ENCODE measurements at places on chromosomes 1 and 21.
A peak's percentile ranks its signal among the peaks of the same experiment; 100 is the strongest.

DNA sequence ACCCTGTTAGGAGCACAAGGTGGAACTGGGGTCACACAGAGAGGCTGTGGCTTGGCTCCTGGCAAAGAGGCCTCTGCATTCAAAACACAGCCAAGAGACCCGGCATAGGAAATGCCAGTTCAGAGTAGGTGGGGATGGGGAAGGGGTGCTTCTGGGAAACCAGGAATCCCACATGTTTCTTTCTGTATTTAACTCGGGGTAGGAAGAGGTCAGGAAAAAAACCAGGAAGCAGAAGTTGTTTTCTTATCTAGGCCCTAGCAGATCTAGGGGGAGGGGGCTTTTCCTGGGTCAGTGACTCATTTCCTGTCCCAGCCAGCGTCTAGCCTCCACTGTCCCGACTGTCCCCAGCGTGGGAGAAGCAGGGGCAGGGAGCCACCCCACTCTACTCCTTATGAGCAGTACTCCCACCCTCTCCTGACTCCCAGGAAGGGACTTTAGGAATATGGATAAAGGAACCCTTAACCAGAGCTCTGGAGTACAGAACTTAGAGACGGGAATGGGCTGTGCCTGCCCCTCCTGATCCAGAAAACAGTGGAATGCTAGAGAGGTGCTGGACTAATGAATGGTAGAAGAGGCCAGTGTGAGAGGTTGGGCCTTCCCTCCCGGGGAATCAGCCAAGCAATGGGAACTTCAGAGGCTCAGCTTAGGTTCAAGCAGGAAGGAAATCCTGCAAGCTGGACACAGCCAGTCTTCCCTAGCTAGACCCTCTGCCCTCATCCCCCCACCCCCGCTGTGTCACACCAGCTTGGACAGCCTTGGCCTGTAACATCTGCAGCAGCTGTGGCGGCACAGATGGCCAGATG is 5.7 kb downstream of the FHL3 start:
- DNase-seq, result peak; percentile 69

GRCh38 chr1:109547463-109548320 is 723 bp upstream of the GNAI3 start:
- peak; percentile 11 for DNase-seq

DNA sequence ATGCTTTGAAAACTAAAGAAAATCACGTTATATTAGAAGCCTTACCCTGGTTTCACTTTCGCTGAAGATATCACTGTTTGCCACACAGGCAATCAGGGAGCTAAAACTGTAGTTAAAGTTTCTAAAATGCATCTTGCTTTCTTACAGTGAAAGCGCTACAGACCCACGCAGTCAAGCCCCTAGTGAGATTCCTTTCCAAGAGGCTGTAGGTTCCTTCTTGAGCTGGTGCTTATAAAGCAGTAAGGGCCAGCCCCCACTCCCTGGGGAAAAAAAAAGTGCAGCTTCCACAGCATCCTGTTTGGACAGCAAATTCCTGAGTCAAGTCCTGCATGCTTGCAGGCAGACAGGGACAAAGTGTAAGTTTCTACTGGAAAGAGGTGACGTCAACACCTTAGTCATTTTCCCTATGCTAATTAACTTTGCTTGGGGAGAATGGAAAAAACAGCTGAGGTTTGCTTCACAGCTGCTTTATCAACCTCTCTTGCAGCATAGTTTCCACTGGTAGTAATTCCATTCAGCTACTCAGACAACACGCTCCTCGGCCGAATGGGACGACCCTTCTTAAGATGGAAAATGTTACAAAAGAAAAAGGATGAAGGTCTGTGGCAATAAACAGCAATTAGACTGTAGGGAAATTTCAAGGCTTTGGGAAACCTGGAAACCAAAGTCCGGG is 14.7 kb upstream of the KCNE1 start:
- DNase-seq, result peak; percentile 100

DNA sequence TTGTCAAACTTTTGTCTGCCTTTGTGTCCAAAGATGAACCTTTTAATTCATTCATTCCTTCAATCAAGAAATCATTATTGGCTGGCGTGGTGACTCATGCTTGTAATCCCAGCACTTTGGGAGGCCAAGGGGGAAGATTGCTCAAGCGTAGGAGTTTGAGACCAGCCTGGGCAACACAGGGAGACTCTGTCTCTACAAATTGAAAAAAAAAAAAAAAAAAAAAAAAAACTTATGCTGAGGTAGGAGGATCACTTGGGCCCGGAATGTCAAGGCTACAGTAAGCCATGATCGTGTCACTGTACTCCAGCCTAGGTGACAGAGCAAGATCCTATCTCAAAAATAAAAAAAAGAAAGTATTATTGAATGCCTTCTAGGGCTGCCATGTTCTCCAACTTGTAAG is 51.3 kb upstream of the CXADR start:
- DNase-seq, result no peak

- peak; percentile 46 for DNase-seq
These were observed 373.0 kb upstream of the ADAMTS5 start for GRCh38 chr21:27339902-27340301.

DNA sequence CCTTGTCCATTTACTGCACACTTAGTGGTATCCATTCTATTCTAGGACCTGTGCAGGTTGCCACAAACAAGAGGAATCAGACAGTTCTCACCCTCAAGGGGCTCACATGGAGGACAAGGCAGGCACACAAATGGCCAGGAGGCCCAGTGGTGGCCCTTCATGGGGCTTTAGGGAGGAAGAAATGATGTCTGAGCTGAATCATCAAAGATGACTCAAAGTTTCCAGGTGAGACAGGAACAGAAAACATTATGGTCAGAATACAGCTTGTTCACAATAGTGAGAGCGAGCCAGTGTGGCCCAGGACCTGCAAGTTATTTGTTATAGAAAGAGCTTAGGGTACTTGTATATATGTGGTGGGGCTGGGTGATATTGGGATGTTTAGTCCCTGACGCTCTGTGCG is 26.4 kb downstream of the SHISAL2A start:
- no peak for DNase-seq

DNA sequence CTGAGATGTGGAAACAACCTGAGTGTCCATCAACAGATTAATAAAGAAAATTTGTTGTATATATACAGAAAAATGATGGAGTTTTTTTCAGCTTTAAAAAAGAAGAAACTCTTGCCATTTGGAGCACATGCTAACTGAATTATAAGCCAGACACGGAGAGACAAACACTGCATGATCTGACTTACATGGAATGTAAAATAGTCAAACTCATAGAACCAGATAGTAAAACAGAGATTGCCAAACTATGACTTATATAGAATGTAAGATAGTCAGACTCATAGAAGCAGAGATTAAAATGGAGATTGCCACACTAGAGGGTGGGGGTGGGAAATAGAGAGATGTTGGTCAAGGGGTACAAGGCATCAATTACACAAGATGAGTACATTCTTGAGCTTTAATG is 1786.6 kb downstream of the PLA2G4A start:
- peak; percentile 26 for DNase-seq

GRCh38 chr1:246791303-246791918 is 67.2 kb downstream of the SCCPDH start:
- no peak for DNase-seq

DNA sequence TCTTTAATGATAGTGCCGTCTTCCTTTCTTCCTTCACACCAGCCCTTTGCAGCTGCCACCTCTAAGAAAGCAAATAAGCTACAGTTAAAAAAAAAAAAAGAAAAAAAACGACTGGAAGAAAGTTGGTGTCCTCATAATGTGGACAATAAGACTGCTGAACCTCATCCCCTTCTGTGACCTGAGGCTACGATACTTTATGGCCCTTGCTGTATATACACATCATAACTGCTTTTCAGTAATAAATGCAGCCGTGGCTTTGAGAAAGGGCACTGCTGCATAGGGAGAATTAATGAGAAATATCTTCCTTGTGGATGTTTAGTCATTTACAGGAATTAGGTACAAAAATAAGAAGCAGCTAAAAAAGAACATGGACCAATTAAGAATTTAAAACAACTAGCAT is 333.8 kb upstream of the ADGRL2 start:
- DNase-seq, result no peak

DNA sequence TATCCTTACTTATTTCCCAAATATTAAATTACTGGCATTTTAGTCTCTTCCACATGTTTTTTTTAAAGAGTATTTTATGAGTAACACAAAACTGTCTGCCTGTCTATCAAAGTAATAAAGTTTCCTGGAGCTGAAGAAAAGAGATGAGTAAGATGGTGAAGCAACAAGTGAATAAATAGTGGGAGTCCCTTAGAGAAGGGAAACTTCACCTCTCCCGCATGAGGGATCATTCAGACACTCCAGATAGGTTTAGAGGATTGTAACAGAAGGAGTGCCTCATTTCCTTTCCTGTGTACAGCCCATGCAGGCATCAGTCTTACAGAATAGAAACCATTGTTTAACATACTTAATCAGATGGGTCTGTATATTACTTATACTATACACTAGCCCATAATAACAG is 205.7 kb downstream of the USP25 start:
- DNase-seq, result no peak

DNA sequence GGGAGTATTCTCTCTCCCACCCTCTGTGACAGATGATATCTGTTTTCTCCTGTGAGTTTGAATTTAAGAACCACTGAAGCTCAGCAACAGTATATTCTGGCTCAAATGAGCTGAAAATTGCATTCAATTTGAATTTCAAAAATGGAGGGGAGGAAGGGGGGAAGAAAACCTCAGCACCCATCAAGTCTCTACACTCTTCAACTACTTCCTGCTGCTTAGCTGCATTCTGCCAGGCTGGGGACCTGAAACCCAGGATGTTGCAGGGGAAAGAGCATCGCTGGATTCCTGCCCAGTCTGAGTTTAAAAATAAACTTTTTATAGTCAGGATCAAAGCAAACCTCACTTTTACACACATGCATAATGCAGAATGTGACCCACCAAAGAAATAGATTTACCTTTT is 214.3 kb upstream of the ESRRG start:
- no peak for DNase-seq

- no peak for DNase-seq
These were observed 401 bp downstream of the ITLN1 start for GRCh38 chr1:160884579-160884978.

GRCh38 chr1:207336559-207337467 is 15.3 kb downstream of the CD55 start:
- peak; percentile 83 for DNase-seq

DNA sequence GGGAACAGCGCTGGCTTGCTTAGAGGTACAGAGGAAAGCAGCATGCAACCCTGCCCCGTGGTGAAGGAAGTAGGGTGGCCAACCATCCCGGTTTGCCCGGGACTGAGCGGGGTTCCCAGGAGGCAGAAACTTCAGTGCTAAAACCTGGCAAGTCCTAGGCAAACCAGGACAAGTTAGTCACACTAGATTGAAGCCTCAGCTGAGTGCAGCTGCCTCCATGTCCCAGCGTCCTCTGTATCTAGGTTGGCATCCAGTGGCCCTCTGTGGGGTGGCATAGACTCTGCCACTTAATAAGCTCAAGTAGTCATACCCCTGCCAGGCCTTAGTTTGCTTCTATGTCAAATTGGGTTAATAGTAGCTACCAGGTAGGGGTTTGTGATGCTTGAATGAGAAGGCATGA is 67.1 kb downstream of the ATP2B4 start:
- DNase-seq, result no peak

GRCh38 chr21:40752125-40752524 is 94.8 kb downstream of the DSCAM start:
- no peak for DNase-seq

GRCh38 chr1:62232871-62233278 is 38.2 kb downstream of the L1TD1 start:
- DNase-seq, result no peak

- DNase-seq, result no peak
These were observed 35.5 kb upstream of the ZC3H12A start for GRCh38 chr1:37438869-37439343.

- DNase-seq, result no peak
These were observed 2.8 kb downstream of the KCNJ9 start for GRCh38 chr1:160083968-160084770.

- DNase-seq, result no peak
These were observed 14.8 kb upstream of the SOD1 start for GRCh38 chr21:31644643-31645042.

DNA sequence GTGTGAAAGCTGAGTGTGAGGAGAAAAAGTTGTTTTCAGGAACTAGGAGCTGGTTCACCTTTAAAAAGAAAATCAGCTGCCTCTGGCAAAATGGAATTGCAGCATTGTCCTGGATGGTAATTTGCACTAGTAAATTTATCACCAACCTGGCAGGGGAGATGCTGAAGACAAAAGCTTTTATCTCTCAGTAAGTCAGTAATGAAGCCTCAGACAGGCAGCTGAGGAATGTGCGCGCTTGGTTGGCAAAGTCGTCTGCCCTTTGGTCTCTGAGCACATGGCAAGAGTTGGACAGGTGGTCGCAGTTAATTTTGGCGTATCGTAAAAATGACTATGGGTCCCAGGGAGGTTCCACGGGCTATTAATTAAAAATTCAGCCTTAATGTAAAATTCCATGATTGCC is 131.9 kb downstream of the BACH1 start:
- no peak for DNase-seq

DNA sequence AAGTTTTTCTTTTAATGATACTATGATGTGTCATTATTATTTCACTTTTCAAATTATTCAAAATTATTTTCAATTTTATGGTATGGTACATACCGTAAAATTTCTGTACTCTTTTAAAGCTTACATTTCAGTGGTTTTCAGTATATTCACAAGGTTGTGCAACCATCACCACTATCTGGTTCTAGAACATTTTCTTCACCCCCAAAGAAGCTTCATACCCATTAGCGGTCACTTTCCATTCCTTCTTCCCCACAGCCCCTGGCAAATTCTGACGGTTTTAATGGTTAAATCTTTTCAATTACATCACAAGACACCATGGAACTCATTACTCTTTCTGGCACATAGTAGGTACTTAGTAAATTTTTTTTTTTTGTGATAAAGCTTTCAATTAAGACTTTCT is 22.8 kb upstream of the ATP5PO start:
- no peak for DNase-seq

DNA sequence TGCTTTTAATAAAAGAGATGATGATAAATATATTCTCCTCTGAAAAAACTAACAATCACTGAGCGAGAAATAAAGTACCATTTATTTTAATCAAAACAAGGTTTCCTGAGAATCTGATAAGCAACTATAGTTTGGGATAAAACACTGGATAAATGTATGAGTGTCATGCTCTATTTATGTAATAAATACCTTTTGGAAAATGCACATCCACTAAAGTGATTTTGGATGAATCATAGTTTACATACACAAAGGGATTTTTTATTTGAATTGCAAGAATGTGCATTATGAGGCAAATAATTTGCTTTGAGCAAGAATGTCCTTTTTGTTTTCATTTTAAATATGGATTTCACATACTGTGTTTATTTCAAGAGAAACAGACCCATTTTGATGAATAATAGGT is 1483.5 kb downstream of the MRPL39 start:
- DNase-seq, result no peak

GRCh38 chr1:224065455-224065854 is 48.5 kb upstream of the FBXO28 start:
- DNase-seq, result peak; percentile 74

All from HCEC 1CT (cell line).